HFFc6 (cell line): ENCODE measurements at places on chromosomes 7 and 10. TPM values are rescaled to one million over a fixed set of nuclear protein-coding genes. Genes with fewer than 3 reads are reported as not detected.

Gene MALRD1
- total RNA-seq, result not detected in 3 replicates

GRCh38 chr10:1114719-1115606 is 58.8 kb downstream of the WDR37 start:
- no peak for DNase-seq

DNA sequence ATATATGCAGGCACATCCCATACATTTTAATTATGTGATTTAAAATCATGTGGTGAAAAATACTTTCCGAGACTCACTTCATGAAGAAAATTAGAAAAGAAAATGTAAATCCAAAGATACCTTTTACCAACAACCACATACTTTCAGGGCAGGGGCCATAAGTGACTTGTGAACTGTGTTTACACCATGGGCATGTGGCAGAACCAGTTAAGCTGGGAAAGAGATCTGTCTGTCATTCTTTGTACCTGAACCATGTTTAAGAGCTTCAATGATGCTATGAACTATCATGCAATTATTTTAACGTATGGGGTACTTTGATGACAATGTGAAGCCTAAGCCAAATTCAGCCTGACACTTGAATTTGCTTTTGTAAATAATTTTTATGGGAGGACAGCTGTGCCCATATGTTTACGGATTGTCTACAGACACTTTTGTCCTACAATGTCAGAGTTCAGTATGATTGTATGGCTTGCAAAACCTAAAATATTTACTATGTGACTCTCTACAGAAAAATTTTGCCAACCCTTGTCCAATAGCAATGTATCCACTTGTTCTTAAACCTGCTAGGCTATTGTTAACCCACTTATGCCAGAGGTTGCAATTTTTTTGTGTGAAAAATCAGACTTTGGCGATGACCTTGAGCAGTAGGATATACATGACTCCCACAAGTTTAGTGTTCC is 654.6 kb downstream of the TNS3 start:
- no peak for DNase-seq

DNA sequence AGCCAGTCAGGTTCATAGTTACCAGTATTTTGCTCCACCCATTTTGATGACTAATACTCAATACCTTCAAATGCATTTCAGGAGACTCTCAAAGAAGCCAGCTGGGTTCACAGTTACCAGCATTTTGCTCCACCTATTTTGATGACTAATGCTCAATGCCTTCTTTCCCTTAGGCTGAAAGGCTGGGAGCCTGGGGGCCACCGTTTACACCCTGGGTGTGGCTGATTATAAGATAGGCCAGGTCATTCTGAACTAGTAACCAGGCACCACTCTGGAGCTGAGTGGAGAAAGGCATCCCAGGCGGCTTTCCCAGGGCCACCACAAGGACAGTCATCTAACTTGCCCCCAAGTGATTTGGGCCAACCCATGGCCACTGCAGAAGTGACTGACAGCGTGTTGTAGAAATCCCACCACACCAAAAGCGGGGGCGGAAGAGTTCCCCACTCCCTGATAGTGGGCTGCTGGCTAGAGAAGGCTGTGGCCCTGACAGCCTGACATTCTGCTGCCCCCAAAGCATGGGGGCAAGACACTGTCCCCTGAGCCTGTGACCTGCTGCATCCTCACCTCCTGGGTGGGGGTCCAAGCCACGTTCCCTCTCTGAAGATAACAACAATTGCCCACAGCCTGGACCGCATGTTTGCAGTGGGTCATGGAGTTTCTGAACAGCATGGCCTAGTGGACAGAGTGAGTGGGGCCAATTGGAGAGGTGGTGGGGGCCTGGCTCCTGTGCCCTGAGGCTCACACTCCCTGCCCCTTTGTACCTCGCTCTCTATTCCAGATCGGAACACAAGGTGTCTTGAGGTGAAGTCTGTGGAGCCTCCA is 23.0 kb upstream of the ZNF488 start:
- DNase-seq, result peak; percentile 88

GRCh38 chr7:135729230-135729629 is 1.2 kb upstream of the SLC13A4 start:
- no peak for DNase-seq

- no peak for DNase-seq
Measured at GRCh38 chr10:109592391-109592790, 330.9 kb downstream of the XPNPEP1 start.
